ENCODE measurements at places on chromosomes 5 and 9. TPM values are rescaled to one million over a fixed set of nuclear protein-coding genes. Genes with fewer than 3 reads are reported as not detected.

GRCh38 chr5:113356487-113356886 is 78.3 kb downstream of the TSSK1B start:
- no peak for DNase-seq

GRCh38 chr5:127839496-127840197 is 136.5 kb downstream of the CCDC192 start:
- DNase-seq: no peak

DNA sequence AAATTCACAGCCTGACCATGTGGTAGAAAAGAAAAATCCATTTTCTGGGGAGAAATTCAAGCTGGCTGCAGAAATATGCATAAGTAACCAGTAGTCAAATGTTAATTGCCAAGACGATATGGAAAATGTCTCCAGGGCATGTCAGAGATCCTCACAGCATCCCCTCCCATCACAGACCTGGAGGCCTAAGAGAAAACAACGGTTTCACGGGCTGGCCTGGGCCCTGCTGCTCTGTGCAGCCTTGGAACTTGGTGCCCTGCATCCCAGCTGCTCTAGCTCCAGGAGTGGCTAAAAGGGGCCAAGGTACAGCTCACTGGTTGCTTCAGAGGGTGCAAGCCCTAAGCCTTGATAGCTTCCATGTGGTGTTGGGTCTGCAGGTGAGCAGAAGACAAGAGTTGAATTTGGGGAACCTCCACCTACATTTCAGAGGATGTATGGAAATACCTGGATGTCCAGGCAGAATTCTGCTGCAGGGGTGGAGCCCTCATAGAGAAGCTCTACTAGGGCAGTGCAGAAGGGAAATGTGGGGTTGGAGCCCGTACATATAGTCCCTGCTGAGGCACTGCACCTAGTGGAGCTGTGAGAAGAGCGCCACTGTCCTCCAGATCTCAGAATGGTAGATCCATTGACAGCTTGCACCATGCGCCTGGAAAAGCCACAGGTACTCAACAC is 49.7 kb downstream of the PTBP3 start:
- DNase-seq: no peak

- DNase-seq: no peak
These were observed 75.4 kb upstream of the ARAP3 start for GRCh38 chr5:141757402-141757801.

The ADAM19 gene
- 61.0 TPM for total RNA-seq

The F2R gene
- 105 TPM for total RNA-seq

Data from kidney epithelial cell (primary cell).